ENCODE measurements at places on chromosomes 5 and 9.

- DNase-seq = no peak
Observed at GRCh38 chr5:132825834-132826391, 4.5 kb downstream of the SHROOM1 start.

GRCh38 chr5:77437194-77437593 lies 54.9 kb downstream of the WDR41 start:
- DNase-seq = no peak

DNA sequence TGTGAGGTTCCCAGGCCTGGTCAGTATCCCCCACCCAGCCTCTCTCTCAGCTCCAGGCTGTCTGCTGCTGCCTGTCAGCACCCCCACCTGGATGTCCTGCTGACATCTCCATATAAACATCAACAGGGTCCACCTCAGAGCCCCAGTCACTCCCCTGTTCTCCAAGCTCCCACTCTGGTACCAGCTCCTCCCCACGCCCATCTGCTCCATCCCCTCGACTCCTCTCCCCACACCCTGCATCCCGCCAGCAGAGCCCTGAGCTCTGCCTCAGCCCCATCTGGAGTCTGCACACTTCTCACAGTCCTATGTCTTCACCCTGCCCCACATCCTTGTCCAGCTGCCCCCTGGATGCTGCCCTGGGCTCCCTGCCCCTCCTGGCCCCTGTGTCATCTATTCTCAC lies 67.7 kb upstream of the LRRTM2 start:
- DNase-seq = no peak

DNA sequence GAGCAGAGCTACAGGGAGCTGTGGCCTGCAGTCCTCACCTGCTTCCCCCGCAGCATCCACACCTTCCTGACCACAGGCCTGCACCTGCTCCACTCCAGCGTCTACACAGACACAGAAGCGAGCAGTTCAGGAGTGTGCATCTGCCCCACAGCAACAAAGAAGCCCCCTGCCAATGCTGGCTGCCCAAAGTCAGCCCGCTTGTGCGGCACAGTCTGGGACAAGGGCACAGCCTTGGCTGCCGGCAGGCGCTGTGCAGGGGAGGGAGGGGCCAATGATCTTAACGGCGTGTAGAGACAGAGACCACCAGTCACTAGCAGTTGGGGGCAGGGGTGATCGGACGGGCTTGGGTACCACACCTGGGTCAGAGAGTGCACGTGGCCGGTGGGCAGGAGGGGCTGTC lies 6.6 kb downstream of the BRD9 start:
- no peak for DNase-seq

- DNase-seq = no peak
Observed at GRCh38 chr9:77563174-77563573, 84.9 kb downstream of the GNA14 start.

DNA sequence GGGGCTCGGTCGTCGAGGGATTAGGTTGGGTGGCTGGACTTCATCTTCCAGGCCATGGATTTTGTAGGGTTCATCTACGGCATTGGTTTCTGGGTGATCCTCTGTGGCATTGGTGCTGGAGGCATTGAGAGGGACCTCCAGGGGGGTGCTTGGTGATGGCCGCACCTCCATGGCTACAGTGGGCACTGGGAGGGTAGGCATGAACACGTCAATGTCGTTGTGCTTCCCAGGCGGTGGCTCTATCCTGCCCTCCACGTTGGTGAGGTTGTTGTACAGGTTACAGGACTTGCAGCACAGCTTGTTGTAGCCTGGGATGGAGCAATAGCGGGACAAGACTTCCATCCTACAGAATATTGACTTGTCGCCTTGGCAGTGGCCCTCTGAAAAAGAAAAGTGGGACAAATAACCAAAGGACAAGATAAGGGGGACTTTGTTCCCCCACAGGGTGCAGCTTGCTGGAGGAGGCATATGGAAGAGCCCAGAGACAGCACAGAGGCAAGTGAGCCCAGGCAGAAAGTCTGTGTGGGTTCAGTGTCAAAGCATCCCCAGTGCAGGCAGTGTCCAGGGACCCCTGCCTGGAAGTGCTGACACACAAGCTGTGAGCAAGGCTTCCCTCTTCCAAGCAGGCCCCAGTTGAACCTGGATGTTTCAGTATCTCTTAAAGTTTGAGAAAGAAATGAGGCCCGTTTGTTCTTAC lies 53.9 kb downstream of the ZNF354C start:
- no peak for DNase-seq

DNA sequence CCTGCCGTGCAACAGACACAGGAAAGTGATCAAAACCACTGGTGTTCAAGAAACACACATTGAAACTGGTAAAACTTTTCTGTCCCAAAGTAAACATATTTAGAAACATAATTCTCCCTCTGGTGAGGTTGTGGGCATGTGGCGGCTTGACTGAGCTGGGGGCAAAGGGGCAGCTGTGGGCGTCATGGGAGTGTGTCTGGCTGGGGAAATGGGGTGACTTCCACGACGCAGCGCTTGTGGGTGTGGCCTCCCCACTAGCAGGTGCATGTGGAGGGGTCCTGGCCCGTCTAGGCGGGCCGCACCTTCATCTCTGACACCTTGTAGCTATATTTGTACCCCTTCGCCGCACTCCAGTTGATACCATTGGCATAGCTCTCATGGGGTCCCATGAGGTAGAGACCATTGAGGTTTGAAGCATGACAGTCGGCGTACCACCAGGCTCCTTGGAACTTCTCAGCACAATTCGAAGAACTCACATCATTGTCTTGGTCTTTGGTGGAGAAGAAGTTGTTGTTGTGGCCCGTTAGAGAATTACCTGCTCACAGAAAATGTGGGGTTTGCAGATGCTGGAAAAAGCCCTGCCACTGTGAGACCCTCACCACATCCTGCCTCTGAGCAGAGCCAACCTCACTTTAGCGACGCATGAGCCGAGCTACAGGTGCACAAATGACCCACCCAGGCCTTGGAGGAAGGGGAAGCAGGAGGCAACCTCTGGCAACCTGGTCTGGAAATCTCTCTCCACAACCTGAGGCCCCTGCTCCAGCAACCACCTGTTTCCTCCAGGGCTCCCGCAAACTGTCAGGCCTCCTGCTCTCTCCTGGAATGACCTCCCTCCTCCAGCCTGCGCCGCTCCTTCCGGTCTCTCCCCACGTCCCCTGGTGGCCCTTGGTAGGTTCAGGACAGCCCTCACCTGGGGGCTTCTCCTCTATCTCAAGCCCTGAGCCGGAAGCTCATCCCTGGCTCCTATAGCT lies 7.9 kb downstream of the FCN1 start:
- no peak for DNase-seq

- DNase-seq = no peak
Observed at GRCh38 chr9:130640681-130641080, 23.7 kb upstream of the PRDM12 start.

DNA sequence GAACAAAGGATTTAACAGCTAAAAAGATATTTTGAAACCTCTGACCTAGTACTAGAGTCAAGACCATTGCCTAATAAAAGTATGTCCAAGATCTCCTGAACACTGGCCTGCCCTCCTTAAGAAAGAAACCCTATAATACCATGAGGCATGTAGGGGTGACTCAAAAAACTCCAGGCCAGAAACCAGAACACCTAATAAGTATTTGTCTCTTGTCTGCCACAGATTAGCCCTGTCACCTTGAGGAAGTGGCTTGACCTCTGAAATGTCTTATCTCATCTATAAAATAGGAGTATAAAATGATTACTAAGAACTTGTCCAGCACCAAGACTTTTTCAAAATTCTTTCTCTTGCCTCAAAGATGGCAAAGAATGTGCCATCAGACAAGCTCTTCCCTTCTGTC lies 125.5 kb upstream of the RASGRF2 start:
- DNase-seq = no peak

DNA sequence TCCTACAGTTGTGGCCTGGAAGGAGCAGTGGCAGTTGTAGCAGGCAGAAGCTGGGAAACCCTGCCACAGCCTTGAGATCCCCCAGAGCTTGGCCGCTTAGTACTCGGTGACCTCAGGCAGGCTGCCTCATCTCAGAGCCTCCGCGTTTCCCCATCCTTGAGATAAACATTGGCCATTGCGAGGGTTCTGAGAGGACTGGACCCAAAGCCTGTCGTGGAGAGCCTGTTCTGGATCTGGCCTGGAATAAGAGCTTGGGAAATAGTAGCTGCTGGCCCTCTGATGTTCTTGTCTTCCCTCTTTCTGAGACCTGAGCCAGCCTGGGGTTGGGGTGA lies 1.3 kb downstream of the MIGA2 start:
- no peak for DNase-seq

- no peak for DNase-seq
Observed at GRCh38 chr9:136011703-136012496, 50.7 kb upstream of the UBAC1 start.

GRCh38 chr5:41281215-41281810 lies 68.0 kb upstream of the C6 start:
- no peak for DNase-seq

DNA sequence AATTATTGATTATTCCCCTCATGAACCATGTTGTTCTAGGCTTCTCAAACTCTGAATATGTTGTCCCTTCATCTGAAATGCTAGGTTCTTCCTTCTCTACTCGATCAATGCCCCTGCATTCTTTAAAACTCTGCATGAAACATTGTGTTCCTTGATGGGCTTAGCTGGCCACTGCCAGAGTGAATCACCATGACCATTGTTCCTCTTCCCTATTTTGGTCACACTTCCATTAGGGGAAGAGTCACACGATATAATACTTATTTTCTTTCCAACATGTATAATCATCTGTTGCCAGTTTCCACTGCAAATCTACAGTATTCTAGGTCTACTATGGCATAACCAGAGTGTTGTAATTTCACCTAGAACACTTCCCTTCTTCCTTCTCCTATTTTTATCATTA lies 247.9 kb downstream of the TRPM3 start:
- no peak for DNase-seq

DNA sequence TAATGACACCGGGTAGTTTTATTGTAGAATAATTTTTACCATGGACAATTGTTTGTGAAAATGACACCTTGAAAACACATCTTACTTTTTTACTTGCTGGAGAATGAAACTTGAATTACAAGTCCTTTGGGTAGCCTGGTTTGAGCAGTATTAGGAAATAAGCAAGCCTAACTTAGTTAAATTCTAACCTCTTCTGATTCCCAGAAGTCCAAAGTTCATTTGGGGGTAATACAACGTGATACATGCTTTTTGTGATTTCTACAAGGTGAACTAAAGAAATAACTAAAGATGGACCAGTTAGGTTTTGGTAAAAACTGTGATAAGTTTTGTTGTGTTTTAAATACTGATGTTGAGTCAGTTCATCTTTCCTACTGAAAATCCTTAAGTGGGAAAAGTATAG lies 135.4 kb upstream of the DMRT1 start:
- DNase-seq = no peak

DNA sequence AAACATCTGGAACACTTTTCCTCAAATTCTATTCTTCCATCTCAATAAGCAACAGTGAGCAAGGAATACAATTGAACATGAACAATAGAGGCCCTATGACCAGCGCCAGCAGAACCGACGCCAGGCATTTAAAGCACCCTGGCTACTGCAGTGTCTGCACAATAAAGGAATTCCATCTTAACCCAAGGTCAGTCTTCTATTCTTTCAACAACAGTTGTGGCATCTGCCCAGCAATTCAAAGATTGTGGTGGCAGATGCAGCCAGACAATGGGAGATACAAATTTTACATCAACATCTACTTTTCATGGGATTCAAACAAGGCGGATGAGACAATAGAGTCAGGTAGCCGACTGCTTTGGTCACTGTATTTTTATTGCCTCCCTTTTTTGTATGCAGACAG lies 65.9 kb downstream of the ELL2 start:
- no peak for DNase-seq

DNA sequence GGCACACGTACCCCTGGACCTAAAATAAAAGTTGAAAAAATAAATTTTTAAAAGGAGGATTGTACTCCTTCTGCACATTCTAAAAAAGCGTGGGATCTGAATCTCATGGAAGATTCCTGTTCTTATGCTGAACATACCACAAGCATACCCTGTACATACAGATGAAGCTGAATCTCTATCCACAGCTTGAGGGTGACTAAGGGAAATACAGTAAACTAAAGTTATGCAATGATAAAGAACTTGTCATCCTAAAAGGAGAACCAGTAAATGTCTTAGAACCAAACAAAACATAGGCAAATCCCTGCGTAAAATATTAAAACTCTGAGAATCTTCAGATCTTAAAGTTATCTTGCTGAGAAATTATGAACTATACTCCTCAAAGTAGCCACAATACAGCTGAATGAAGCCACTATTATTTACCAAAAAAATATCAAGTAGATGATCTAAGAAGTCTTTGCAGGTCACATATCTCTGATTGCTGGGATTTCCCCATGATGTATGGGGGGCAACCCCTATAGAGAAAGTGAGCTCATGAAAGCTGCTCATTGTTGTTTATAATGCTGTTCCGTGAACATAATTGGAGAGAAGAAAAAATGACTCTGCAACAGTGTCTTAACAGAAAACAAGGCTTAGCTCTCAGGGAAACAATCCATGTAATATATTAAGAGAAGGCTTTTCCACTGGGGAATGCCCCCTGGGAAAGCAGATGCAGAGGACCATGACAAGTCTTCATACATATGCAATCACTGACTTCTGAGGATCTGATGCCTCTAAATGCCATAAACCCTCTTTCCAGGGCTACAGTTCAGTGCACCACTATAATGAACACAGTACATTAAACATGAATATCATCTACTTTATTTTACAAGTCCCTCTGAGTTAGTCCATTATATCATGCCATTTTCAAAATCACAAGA lies 210.1 kb downstream of the EPB41L4A start:
- DNase-seq = no peak

DNA sequence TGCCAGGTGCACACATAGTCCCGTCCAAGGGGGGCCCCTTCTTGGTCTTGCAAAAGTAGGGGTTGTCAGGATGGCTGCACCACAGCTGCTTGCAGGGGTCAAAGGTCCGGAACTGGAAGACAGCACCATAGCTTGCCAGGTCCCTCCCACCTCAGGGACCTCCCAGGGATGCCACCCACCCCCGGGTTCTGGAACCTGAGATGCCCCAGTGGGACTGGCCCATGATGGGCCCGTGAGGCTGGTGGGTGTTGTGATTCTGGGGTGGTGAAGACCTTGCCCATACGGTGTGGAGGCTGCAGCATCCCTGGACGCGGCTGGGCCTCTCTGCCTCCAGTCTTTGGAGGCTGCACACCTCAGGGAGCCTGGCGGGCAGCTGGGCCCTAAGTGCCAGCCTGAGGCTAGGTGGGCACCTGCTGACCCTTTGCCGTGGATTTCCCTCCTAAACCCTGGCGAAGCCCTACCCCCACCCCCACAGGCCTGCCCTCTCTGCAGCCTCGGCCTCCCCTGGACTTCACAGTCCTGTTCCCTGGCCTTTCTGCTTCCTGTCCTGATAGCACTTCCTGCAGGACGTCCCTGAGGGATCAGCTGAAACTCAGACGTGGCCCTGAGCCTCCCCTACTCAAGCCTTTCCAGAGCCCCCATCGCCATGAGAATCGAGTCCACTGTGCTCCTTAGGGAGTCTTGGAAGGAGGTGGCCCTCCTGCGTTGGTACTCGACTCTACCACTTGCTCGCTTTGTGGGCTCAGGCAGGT lies 92.1 kb downstream of the ZNF354C start:
- DNase-seq = no peak

Data from activated CD4-positive, alpha-beta T cell treated with anti-CD3 and anti-CD28 coated beads, Interleukin-2, amount 50 U/mL, for 16 hours (primary cell).